ENCODE measurements at places on chromosomes 3 and 15. TPM values are rescaled to one million over a fixed set of nuclear protein-coding genes. Genes with fewer than 3 reads are reported as not detected.

The C3orf22 gene
- not detected for total RNA-seq

The GHSR gene
- not detected for total RNA-seq

The DCBLD2 gene
- 846 TPM for total RNA-seq

DNA sequence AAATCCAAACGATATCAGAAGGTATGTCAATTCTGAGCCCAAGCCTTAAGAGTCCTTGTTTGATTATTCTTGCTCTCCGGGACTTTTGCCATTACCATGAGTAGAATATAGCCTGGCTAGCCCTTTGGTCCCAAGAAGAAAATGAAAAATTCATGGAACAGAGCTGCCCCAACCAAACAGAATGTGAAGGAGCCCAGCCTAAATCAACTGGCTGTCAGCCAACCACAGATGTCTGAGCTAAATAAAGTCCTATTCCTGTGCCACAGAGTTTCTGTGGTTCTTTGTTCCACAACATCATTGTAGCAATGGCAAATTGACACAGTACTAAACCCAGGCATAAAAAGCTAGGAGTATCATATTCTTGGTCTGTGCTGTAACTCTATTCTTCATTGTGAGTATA is 185.2 kb downstream of the CPNE4 start:
- DNase-seq: no peak

GRCh38 chr15:92074101-92074500 is 220.6 kb downstream of the SLCO3A1 start:
- no peak for DNase-seq

DNA sequence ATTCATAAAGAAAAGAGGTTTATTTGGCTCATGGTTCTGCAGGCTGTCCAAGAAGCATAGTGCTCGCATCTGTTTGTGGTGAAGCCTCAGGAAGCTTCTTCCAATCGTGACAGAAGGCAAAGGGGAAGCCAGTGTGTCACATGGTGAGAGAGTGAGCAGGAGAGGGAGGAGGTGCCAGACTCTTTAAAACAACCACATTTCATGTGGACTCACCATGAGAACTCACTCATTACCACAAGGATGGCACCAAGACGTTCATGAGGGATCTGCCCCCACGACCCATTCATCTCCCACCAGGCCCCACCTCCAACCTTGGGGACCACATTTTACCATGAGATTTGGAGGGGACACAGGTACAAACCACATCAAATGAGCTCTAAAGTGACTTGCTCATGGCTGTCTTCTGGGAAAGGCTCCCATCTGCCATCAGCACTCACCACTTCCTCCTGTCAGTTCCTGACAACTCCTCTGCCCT is 327.3 kb upstream of the TLE3 start:
- no peak for DNase-seq

DNA sequence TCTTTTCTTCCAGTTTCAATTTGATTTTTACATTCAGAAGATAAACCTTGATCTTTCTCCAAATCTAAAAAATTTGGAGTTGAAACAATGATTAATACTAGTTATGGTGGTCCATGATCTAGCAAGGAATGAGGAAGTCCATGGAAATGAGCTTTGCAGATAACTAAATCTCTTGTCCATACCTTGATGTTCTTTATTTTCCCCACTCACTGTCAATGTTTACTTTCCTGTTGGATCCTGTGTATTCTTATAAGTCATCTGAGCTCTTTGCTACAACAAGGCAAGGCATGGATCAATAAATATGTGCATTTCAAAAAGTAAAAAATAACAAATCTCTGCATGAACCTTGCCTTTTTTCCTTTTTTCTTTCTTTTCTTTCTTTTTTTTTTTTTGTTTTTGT is 6.2 kb upstream of the MYO1E start:
- DNase-seq: no peak

GRCh38 chr3:69821133-69821532 is 81.9 kb downstream of the MITF start:
- no peak for DNase-seq

GRCh38 chr3:97815149-97815917 is 6.5 kb upstream of the CRYBG3 start:
- no peak for DNase-seq

Data from epithelial cell of proximal tubule (primary cell).